ENCODE measurements at places on chromosomes 16 and 17. TPM values are rescaled to one million over a fixed set of nuclear protein-coding genes. Genes with fewer than 3 reads are reported as not detected.

GRCh38 chr17:2101448-2102257 lies 46.8 kb downstream of the HIC1 start:
- H3K4me3 ChIP-seq: no peak overlapping the region
- no peak for DNase-seq
- peaks cover 8% of the 10 kb centered on the region for H3K4me1 ChIP-seq

GRCh38 chr17:28188841-28189263 lies 130.1 kb upstream of the TMEM97 start:
- H3K27ac ChIP-seq: no peak overlapping the region
- H3K27me3 ChIP-seq: no peaks in the 10 kb centered on the region
- no peaks in the 10 kb centered on the region for H3K4me1 ChIP-seq

DNA sequence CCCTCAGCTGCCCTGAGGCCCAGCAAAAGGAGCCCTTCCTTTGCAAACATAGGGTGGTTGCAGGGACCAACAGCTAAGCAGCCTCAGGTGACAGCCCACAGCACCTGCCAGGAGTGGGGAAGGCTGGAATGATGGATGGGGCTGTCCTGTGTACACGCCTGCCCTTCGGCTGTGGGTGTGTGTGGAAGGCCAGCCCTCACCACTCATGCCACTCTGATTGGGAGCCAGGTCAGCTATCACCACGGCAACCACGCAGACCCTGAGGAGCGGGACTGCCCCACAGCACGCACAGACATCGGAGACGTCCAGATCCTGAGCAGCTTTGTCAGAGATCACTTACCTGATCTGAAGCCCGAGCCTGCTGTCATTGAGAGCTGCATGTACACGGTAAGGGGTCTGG lies 11.9 kb downstream of the PIPOX start:
- H3K36me3 ChIP-seq: no peaks in the 10 kb centered on the region
- H3K27ac ChIP-seq: no peak overlapping the region
- no peak overlapping the region for H3K4me3 ChIP-seq
- DNase-seq: no peak

- H3K4me1 ChIP-seq: no peaks in the 10 kb centered on the region
- H3K36me3 ChIP-seq: no peaks in the 10 kb centered on the region
- H3K4me3 ChIP-seq: no peak overlapping the region
- H3K27ac ChIP-seq: no peak overlapping the region
- DNase-seq: no peak
These were observed 224.2 kb upstream of the WSCD1 start for GRCh38 chr17:5846001-5846400.

DNA sequence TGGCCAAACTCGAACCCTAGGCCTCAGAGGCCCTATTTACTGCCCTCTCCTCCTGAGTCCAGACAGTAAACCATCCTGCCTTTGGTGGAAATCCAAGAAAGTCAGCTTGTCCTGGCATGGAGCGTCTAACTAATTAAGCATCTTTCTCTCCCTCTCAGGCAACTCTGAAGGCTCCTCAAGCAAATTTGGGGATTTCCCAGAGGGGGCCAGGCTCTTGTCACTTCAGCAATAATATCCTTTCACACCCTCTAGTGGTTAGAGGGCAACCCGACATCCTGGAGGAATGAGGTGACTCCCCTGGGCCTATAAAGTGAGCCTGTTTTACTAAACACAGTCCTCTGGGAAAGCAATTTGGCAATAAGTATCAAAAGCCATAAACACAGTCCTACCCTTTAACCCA lies 60.4 kb downstream of the NOG start:
- no peak overlapping the region for H3K4me3 ChIP-seq
- no peaks in the 10 kb centered on the region for H3K4me1 ChIP-seq
- no peak overlapping the region for H3K27ac ChIP-seq
- DNase-seq: no peak
- no peaks in the 10 kb centered on the region for H3K36me3 ChIP-seq

DNA sequence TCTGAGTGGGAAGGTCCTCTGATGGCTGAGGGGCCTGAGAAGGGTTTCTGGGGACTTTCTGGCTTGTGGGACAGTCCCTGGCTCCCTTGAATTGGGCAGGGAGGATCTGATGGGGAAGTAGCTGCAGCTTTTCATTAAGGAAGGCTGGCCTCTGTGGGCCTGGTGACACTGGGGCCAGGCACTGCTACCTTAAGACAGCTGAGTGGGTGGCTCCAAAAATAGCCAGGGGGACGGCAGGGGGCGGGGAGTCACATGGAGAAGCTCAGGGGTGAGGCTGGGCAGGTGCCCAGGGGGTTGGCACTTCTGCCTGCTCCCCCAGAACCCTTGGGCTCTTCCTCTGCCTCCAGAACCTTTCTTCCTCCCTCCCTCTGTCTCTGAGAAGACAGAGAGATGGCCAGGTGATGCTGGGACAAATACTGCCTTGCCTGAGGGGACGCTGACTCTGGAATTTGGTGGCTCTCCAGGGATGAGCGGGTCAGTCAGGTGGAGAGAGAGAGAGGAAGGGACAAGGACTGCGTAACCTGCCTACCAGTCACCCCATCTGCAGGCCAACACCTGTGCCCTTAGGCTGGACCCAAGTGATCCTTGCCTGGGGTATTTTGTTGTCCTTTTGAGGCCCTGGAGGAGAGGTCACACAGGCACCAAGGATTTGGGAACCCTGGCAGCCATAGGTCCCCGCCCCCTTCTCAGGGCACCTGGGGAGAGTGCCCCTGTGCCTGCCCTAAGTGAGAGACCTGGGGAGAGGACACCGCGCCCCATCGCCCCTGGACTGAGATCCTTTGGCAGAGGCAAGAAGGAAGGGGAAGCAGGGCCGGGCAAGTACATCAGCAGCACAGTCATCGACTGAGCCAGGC lies 1.7 kb upstream of the SGCA start:
- no peaks in the 10 kb centered on the region for H3K27me3 ChIP-seq
- peaks cover 18% of the 10 kb centered on the region for H3K4me1 ChIP-seq
- H3K36me3 ChIP-seq: no peaks in the 10 kb centered on the region
- DNase-seq: no peak
- H3K27ac ChIP-seq: peak overlapping the region; percentile 29

DNA sequence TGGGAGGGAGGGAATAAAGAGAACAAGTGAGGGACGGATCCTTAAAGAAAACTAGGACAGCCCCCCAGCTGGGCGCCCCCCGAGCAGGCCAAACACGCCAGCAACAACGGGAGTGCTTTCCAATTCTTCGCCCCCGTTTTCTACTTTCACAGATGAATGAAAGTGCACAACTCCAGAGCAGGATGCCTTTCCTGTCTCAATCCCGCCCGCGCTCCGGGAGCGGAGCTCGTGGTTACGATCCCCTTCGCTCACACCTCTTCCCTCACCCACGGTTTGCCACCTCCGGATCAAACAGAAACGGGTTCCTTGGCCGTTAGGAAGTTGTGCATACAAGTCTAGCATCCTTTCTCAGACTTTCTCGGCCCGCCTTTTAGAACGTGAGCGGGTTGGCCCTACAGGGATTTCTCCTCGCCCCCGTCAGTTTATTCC lies 680 bp downstream of the SKA2 start:
- peak overlapping the region; percentile 89 for H3K4me3 ChIP-seq
- no peaks in the 10 kb centered on the region for H3K36me3 ChIP-seq
- H3K27ac ChIP-seq: peak overlapping the region; percentile 87

- DNase-seq: no peak
- no peak overlapping the region for H3K27ac ChIP-seq
- H3K27me3 ChIP-seq: no peaks in the 10 kb centered on the region
- H3K4me1 ChIP-seq: no peaks in the 10 kb centered on the region
- H3K36me3 ChIP-seq: no peaks in the 10 kb centered on the region
- no peak overlapping the region for H3K4me3 ChIP-seq
These were observed 30.9 kb upstream of the DYNLRB2 start for GRCh38 chr16:80509872-80510271.

GRCh38 chr17:81992306-81993102 lies 15.1 kb downstream of the ASPSCR1 start:
- no peak for DNase-seq
- no peak overlapping the region for H3K4me3 ChIP-seq
- H3K36me3 ChIP-seq: peaks cover 18% of the 10 kb centered on the region

DNA sequence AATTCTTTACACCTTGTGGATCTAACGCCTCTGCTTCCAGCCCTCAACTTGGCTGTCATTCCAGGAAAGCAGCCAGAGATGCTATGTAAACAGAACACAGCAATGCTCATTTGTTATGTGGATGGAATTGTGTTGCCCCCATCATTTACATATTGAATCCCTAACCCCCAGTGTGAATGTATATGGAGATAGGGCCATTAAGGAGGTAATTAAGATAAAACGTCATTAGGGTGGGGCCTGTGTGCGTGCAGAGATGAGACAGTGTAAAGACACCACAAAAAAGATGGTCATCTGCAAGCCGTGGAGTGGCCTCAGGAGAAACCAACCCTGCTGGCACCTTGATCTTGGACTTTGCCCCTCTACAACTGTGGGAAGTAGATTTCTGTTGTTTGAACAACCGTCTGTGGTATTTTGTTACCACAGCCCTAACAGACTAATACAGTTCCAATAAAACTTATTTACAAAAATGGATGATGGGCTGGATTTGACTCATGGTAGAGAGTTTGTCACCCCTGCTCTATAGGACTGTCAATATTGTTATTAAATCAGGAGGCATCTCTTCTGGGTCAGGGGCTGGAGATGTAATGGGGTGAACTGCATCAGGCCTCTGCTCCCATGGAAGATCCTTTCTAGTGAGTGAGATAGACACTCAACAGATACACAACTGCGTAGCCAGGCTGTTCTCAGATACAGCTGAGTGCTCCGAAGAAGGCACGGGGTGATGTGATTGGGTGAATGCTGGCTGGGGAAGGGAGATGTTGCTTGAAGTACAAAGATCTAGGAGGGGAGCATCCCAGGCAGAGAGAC lies 339.0 kb downstream of the SNX29 start:
- no peaks in the 10 kb centered on the region for H3K27me3 ChIP-seq
- no peak for DNase-seq
- no peaks in the 10 kb centered on the region for H3K36me3 ChIP-seq
- no peaks in the 10 kb centered on the region for H3K4me1 ChIP-seq
- H3K4me3 ChIP-seq: no peak overlapping the region
- H3K27ac ChIP-seq: no peak overlapping the region

DNA sequence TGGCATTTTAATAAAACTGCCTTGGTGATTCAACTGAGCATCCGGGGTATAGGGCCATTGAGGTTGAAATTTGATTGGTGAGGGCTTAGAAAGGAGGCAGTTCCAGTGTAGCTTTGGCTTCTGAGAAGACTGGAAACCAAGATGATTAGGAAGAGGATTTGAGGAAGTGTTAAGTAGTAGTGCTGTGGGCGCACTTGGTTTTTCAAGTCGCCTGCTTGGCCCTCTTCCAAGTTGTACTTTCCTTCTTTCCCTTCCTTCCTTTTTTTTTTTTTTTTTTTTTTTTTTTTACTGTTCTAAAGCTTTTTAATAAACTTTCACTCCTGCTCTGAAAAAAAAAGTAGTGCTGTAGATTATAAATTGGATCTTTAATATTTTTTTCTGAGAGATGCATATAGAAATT lies 320.5 kb downstream of the UTP18 start:
- no peak overlapping the region for H3K4me3 ChIP-seq
- H3K27me3 ChIP-seq: no peaks in the 10 kb centered on the region
- H3K36me3 ChIP-seq: no peaks in the 10 kb centered on the region

- no peak overlapping the region for H3K4me3 ChIP-seq
- H3K4me1 ChIP-seq: no peaks in the 10 kb centered on the region
- no peak overlapping the region for H3K27ac ChIP-seq
- no peaks in the 10 kb centered on the region for H3K36me3 ChIP-seq
- H3K27me3 ChIP-seq: no peaks in the 10 kb centered on the region
These were observed 43.7 kb upstream of the NFAT5 start for GRCh38 chr16:69522041-69522578.

DNA sequence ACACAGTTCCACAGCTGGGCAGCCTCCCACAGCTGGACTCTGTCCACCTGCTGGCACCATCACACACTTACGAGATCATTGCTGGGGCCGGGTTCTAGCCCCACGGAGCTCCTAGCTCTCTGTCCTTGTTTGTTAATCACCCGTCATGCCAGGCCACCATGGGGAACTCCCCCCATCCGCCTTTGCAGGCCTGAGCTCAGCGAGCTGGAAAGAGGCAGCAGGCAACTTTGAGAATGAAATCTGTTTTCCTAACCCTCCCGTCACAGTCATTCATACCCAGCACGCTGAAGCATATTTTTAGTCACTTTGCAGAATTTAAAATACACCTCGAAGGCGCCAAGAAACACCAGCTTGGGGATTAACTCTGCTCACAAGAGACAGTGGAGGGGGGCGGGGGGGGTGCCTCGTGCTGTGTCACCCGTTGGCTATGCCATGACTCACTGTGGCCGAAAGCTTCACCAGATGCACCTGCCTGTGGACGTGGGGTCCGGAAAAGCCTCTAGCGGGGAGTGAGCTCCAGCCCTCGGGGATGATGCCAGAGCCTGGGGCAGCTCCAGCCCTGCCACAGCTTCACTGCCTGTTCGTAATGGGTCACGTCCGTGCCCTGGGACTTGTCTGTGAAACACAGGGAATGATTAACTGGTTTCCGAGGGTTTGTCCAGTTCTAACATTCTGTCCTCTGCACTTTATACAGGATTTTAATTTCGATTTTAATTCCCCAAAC lies 1.4 kb upstream of the SPNS2 start:
- no peaks in the 10 kb centered on the region for H3K36me3 ChIP-seq
- peak; percentile 91 for DNase-seq

GRCh38 chr16:64253525-64253924 lies 868.3 kb downstream of the CDH11 start:
- no peaks in the 10 kb centered on the region for H3K4me1 ChIP-seq
- DNase-seq: no peak
- H3K36me3 ChIP-seq: no peaks in the 10 kb centered on the region

DNA sequence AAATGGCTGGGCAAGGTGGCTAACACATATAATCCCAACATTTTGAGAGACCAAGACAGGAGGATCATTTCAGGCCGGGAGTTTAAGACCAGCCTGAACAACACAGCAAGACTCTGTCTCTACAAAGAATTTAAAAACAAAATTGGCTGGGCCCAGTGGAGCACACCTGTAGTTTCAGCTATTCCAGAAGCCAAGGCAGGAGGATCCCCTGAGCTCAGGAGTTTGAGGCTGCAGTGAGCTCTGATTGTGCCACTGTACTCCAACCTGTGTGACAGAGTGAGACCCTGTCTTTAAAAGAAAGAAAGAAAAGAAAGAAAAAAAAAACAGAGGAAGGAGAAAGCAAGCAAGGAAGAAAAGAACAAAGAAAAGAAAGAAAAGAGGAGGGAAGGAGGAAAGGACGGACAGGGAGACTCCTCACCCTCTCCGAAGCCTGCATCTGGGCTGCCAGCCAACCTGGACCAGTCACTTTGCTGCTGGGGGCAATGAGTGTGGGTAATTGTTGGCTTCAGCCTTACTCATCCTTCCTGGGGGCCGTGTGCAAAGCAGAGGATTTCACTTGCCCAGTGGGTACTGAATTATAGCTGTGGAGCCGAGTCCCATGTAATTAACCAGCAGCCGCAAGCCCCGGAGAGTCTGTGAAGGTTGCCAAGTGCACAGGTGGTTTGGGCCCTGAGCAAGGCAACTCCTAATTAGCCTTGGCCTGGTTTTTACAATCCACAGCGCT lies 6.7 kb upstream of the MT4 start:
- no peaks in the 10 kb centered on the region for H3K27me3 ChIP-seq
- H3K27ac ChIP-seq: no peak overlapping the region
- no peaks in the 10 kb centered on the region for H3K4me1 ChIP-seq
- no peak for DNase-seq
- no peak overlapping the region for H3K4me3 ChIP-seq

Gene HS3ST3A1
- total RNA-seq: not detected

Gene PPP1R27
- total RNA-seq: not detected

Gene SULT1A3
- 14.8 TPM for total RNA-seq

Gene CSH1
- total RNA-seq: not detected

Gene SLC13A2
- total RNA-seq: not detected

Gene TPPP3
- 2.8 TPM for total RNA-seq

Gene PNMT
- 5.1 TPM for total RNA-seq

Gene ZNF200
- total RNA-seq: 14.6 TPM

Gene CCDC144A
- 0.43 TPM for total RNA-seq

Gene CAPNS2
- not detected for total RNA-seq

Data from ascending aorta (tissue), 2 donors.